Stimulated activated CD8-positive, alpha-beta memory T cell treated with anti-CD3 and anti-CD28 coated beads, Interleukin-4, amount 100 ng/mL, for 1 hour (primary cell): ENCODE measurements at places on chromosomes 12 and 14.

DNA sequence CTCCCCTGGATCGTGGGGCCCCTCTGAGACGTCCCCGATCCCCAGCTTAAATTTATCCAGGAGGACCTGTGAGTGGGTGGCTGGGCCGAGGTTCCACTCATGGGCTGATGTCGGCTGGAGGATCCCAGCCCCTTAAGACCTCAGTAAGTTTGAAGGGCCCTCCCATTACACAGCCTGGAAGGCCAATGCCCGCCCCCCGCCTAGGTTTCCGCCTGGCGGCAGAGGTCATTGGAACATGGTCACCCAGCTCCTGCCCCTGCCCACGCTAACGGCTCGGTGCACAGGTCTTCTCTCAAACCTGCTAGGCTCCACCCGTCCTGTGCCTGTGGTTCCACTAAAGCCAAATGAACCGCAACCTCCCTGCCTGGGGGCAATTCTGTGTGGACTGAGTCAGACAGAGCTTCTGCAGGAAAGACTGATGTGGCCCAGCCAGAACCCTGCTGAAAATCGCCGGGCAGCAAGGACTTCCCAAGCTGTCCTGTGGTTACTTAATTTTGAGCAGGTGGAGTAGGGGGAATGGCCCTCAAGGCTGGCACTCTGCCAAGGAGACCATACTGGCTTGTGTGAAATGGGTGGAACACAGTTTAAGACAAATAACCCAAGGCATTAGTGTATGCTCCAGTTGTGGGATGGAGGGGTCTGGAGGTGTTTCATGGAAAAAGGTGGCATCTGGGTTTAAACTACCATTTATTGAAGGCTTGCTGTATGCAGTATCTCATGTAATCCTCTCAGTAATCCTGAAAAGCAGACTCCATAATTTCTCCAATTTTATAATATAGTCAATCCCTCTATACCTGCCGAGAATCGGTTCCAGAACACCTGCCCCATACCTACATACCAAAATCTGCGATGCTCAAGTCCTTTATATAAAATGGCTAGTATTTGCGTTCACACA, 903 bp upstream of the NT5DC3 start:
- DNase-seq: peak; percentile 2

- DNase-seq: no peak
Measured at GRCh38 chr12:66048835-66049537, 81.6 kb downstream of the LLPH start.

DNA sequence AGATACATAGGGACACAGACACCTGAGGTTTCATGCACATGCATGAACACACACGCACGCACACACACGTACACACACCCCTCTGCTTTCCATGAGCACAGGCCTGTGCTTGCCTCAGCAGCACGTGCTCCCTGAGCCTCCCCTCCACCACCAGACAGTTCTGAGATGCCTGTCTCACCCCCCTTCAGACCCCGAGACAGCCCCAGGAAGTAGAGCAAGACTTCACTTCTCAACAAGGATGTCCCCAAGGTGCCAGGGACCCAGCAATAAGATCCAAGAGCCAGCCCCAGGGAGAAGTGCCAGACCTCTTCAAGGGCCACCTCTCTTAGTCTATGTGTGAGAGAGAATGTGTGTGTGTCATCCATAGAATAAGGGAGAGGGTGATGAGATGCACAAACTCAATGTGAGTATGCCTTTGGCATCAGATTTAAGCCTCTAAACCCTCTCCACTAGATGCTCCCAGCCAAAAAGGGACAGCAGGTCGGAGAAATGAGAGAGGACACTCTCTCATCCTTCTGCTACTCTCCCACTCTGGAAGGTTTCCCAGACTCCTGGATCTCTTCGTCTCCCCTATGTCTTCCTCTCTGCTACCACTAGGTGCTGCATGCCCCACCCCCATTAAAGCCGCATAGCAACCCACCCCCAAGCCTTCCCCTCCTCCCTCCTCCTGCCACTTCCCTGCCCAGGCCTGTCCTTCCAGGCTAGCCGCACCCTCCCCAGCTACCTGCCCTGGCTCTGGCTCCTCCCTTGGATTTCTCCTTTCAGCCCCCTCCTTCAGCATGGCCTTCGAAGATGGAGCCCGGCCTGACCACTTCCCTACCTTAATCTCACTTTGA, 7.7 kb downstream of the RARG start:
- DNase-seq: no peak

- DNase-seq: no peak
Measured at GRCh38 chr12:125159702-125160101, 94.5 kb downstream of the AACS start.

GRCh38 chr12:49930515-49931288, 19.8 kb upstream of the AQP2 start:
- DNase-seq: no peak

GRCh38 chr12:581321-581720, 81.9 kb downstream of the NINJ2 start:
- DNase-seq: no peak
